ENCODE measurements at places on chromosomes 13 and 19.

DNA sequence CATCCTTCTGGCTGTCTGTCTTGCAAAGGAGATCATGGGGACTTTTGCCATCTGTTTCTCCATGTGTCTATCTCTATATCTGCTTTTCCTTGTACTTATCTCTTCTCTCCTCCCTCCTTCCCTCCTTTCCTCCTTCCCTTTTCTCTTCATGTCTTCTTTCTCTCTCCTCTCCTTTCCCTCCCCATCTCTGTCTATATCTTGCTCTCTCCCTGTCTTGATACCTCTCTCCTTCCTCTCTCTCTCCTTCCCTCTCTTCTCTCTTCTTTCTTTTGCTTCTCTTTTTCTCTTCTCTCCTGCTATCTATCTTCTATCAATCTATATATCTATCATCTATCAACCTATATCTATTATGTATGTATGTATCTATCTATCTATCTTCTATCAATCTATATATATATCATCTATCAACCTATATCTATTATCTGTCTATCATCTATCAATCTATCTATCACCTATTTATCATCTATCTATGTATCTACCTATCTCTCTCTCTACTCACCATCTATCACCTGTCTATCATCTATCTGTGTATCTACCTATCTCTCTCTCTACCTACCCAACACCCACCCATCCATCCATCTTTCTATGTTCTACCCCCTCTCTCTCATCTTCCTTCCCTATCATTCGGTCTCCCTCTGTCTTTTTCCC is 27.5 kb downstream of the SPTBN4 start:
- DNase-seq, result no peak

- no peak for DNase-seq
Observed at GRCh38 chr19:6903446-6903845, 16.1 kb downstream of the ADGRE1 start.

DNA sequence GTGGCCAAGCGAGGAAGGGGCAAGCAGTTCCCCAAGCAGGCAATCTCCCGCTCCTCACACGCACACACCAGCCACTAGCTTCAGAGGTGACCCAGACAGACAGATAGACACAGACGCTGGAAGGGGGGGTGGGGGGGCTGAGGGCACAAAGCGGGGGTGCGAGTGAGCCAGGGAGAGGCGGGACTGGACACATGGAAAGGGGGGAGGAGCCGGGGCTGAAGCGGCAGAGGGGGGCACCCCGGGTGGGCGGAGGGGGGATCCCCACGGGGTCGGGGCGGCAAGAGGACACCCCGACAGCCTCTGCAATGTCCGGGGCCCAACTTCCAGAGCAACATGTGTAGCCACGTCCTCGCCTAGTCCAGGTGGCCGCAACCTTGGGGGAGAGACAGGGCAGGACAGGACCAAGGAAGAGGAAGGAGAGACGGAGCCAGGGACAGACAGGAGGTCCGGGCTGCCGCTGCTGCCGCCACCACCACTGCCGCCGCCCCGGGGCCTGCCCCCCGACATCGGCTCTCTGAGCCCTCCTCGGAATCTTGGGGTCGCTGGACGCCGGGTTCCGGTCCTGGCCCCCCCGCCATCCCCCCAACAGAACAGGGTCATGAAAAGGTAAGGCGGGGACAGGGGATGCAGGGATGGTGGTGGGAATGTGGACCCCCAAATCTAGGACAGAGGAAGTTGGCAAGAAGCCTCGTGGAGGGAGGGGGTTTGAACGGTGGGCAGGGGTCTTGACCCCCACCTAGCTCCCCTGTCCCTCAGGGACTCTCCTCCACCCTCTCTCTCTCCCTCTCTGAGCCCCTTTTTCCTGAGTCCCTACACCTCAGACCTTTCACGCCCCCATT is 1.1 kb downstream of the GRIN2D start:
- DNase-seq, result no peak

GRCh38 chr13:73146707-73147106 is 87.9 kb downstream of the KLF5 start:
- DNase-seq, result no peak

- DNase-seq, result no peak
Observed at GRCh38 chr13:105798541-105798940, 736.9 kb downstream of the EFNB2 start.

DNA sequence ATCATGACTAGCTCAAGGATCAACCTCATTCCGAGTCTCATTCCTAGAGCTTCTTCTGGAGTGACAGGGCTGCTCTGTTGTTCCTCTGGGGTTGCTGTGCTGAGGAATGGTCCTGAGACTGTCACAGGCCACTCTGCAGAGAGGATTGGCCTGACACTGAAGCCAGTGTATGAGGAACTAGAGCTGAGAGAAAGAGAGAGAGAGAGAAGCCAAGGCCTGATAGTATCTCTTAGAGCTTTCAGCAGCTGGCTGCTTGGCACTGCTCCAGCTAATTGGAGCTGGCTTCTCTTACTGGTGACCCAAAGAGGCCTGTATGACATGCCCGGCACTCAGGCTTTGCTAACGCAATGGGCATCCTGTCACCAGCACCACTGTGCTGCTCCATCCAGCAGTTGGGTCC is 73.4 kb upstream of the FLT1 start:
- no peak for DNase-seq

DNA sequence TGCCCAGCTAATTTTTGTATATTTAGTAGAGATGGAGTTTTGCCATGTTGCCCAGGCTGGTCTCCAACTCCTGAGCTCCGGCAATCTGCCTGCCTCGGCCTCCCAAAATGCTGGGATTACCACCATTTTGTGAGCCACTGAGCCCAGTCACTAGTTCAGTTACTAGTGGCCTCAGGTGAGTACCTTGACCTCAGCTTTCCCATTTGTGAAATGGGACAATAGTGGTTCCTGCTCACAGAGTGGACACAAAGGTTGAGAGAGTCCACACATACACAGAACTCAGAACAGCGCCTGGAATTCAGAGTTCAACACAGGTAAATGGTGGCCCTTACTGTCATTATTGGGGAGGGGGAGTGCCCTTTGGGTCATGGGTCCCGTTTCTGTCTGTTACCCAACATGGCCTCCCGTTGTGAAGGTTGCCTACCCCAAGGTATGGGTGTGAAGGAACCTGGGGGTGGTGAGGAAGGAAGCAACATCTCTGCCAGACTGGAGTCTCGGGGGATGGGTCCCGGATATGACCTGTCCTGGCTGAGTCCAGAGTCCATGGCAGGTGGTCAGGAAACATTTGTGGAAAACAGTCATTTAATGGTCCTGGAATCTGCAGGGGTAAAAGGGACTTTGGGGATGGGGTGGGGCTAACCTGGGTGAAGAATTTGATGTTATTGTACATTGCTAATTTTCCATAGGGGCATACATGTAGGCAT is 11.7 kb upstream of the IRGC start:
- DNase-seq, result no peak

DNA sequence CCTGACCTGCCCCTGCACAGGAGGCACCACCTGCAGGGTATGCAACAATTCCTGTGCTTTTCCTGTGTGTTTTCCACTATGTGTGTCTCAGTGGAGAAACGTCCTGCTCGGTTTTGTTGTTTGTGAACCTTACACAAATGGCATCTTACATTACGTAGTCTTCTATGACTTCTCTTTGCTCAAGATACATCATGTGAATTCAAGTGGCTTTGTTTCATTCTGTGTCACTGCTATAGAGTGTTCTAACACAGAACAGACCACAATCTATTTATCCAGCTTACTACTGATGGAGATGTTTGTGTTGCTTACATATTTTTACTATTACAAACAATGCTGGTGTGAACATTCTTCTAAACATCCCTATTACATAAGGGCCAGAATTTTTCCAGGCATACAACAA is 97.7 kb downstream of the ANKRD10 start:
- DNase-seq, result no peak

DNA sequence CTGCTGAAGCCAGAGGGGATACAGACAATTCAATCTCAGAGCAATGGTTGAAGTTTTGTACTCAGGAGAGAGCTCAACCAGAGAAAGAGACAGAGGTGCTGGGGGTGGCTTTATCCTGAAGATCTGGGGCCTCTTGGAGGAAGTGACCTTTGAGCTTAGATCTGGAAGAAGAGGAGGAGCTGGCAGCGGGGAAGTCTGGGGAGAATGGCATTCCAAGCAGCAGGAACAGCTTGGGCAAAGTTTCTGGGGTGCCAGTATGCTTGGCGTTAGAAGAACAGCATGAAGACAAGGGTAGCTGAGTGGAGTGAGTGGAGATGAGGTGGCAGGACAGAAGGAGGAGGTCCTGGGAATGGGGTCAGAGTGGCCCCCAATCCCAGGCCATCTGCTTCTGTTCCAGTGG is 11.3 kb downstream of the MAST3 start:
- no peak for DNase-seq

- no peak for DNase-seq
Observed at GRCh38 chr13:111095911-111096501, 19.1 kb upstream of the ARHGEF7 start.

GRCh38 chr19:10478476-10478875 is 24.7 kb downstream of the KEAP1 start:
- DNase-seq, result peak; percentile 47

- DNase-seq, result no peak
Observed at GRCh38 chr19:35642312-35642711, 767 bp downstream of the ETV2 start.

- no peak for DNase-seq
Observed at GRCh38 chr19:13935765-13936510, 2.3 kb downstream of the PODNL1 start.

DNA sequence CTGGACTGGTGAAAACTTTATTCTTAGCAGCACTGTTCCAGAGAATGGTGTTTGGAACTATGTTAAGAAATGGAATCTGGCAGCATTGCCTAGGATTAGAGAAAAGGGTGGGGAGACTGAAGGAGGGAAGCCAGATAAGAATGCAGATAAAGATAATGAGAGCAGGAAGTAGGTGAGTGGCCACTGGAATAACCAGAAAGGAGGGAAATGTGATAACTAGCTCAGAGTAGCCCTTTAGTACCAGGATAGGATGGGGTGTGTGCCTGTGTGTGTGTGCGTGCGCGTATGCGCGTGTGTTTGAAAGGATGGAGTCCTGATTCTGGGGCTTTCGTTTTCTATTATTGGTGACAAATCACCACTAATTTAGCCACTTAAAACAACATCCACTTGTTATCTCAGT is 33.4 kb upstream of the FRY start:
- no peak for DNase-seq

DNA sequence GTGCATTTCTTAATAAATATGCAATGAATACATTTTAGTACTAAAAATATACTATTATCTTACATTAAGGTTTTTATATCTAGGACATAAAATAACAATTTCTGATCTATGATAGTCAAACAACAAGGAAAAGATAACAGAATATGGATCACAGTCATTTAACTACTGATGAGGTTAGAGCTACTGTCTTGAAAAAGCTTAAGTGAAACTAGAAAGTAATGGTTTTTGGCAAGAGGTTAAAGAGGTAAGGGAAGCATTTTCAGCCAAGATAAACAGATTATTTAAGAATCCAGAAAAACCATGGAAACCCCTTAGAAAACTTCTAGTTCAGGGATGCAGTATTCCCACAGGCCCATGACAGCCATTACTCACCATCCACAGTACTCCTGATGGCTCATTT is 787.4 kb downstream of the DACH1 start:
- DNase-seq, result no peak

- no peak for DNase-seq
Observed at GRCh38 chr19:6713773-6714692, 6.4 kb downstream of the C3 start.

DNA sequence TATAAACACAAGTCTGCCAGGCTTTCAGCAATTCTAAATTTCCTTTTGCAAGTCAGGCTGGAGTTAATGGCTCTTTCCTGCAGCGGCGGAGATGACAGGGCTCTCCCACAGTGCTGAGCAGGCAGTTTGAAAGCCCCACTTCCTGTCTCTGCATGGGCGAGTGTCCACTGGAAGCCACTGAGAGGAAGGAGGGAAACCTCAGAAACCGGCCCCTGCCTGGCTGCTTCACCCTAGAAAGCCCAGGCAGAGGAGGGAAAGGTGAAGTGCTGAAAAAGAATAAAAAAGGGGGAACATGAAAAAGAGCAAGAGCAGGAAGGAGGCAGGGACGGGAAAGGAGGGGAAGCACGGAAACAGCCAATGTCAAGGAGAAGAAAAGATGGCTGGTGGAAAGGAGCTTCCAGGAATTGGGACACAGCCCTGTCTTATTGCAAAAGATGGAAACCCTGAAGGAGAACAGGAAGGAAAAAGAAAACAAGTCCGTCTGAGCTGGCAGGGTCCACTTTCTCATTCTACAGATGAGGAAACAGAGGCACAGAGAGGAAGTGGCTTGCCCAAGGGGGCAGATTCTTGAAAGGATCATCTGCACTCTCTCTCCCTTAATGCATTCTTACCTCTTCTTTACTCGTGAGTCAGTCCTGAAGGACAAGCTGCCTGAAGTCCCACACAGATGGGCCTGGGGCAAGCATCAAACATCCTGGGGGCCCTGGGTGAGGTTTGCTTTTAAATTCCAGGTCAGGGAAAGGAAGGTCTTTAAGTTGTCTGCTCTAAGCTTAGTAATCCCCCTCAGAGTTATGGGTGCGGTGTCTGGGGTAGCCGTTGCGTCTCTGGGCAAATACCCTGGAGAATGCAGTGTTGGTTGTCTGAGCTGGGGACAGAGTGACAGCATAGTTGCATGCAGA is 38.8 kb upstream of the ALOX5AP start:
- no peak for DNase-seq

- no peak for DNase-seq
Observed at GRCh38 chr19:53873773-53874605, 6.3 kb downstream of the MYADM start.

- no peak for DNase-seq
Observed at GRCh38 chr13:27170221-27170515, 1.4 kb downstream of the USP12 start.

DNA sequence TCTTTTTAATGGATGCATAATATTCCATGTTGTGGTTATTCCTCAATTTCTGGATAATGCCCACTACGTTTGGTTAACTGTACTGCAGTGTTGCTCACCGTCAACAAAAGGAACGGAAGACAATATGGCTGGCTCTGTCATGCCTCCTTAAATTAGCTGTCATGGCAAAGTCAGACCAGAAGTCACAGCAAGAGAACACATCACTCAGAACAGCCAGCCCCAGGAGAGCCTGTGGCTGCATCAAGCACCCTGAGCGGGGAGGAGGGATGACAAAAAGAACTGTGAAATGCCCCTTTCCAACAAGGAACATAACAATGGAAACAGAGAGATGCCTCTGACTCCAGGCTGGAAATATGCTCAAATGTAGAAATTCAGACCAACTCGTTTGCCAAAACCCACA is 366.0 kb upstream of the ZNF507 start:
- no peak for DNase-seq

GRCh38 chr13:24267801-24268200 is 41.6 kb upstream of the C1QTNF9 start:
- no peak for DNase-seq

GRCh38 chr13:80783926-80784565 is 443.1 kb upstream of the SPRY2 start:
- no peak for DNase-seq

GRCh38 chr13:99987154-99988019 is 5.8 kb downstream of the ZIC2 start:
- DNase-seq, result no peak

GRCh38 chr13:34412817-34413375 is 529.2 kb upstream of the NBEA start:
- DNase-seq, result no peak

DNA sequence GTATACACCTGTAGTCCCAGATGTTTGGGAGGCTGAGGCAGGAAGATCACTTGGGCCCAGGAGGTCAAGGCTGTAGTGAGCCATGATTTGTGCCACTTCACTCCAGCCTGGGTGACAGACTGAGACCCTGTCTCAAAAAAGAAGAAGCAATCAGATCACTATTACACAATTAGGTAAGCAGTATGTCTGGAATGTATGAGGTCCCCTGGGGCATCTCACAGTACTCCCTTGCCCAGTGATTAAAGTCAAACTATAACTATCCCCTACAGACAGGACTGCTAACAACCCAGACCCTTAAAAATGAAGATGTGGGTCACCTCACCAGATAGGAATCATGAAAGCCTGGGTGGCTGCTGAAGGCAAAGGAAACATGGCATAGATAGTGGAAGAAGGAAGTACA is 9.4 kb upstream of the PAN3 start:
- DNase-seq, result no peak

All from SK-N-MC (cell line).